ENCODE measurements at places on chromosomes 12 and 14.
A peak's percentile ranks its signal among the peaks of the same experiment; 100 is the strongest.

GRCh38 chr12:14167005-14167628 is 185.7 kb upstream of the GRIN2B start:
- DNase-seq: peak; percentile 23

DNA sequence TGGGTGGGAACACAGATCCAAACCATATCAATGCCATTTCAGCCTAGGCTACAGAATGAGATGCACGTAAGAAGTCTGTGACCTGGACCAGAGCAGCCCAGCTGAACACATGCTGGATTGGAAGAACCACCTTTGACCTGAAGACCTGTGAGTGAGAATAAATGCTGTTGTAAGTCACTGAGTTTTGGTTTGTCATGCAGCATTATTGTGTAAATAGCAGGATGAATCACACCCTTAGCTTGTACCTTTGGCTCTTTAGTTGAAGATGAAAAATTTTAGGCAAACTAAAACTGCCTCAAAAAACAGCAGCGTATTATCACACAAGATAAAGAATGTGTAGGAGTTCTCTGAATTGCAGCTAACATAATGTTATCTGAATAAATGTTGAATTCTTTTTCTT is 199.4 kb upstream of the LRIG3 start:
- no peak for DNase-seq

- DNase-seq: no peak
Observed at GRCh38 chr12:53482626-53483168, 16.6 kb downstream of the MAP3K12 start.

DNA sequence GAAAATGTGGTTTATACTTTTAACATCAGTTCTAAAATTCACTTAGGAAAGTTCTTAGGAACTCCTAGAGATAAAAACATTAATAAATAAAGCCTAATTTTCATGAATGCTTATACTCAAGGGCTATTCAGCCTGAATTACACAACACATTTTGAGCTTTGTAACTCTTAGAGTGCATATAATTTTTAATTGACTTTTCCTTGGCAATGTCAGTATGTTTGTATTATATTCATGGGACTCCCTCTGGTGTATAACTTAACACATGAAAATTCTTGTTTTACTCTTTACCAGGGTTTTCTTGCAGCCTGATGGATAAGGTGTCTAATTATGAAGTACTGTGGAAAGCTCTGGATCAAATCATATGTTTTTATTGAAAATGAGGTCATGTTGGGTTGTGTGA is 150.6 kb upstream of the HMGA2 start:
- DNase-seq: no peak

GRCh38 chr14:104556256-104557021 is 23.1 kb upstream of the C14orf180 start:
- no peak for DNase-seq

DNA sequence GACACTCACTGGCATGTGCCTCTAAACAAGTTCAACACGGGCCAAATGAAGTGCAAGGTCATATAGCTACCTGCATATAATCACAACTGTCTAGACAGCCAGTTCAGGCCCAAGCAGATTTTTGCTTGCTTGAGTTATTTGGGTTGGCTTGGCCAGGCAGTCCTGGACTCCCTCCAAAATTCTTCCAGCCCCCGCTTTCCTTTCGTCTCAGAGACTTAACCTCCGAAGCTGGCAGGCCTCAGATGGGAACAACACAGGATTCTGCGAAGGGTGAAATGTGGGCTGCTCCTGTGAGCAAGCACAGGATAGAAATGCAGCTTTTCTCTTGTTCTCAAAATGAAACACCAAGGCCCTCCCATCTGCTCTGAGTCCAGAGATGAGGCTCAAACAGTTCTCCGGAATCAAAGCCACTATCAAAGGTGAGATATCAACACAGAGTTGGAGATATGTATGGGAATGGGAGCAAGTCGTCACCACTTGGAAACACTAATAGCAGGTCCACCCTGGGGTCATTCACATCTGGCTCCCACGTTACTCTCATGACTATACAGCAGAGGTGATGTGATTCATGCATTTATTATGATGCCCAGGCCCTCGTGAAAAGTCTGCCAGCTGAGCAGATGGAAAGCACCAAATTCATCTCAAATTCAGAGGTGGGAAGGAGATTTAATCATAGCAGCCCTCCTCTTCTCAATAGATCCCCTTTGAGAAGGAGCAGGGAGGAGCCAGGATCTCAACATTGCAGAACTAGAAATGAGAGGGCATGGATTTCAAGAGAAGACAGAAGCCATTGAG is 389.8 kb downstream of the NUAK1 start:
- no peak for DNase-seq

DNA sequence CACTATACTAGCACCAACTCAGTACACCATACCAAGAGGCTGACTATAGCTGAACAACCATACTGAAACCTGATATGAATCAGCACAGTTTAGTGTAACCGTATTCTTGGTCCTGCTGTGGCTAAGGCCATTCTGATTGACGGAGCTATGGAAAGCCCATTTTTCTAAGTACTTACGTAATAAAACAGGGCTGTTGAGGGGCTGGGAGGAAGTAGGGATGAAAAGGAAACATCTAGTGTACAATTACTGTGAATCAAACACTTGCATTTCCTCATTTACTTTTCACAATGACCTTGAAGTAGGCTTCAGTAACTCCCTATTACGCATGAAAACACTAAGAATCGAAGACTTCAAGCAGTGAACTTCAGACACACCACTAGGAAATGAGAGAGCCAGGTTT is 198.2 kb downstream of the BTG1 start:
- DNase-seq: no peak

GRCh38 chr12:37666069-37666781 is 650.3 kb upstream of the ALG10B start:
- DNase-seq: no peak

GRCh38 chr14:61691495-61691894 is 3.8 kb upstream of the HIF1A start:
- DNase-seq: no peak

GRCh38 chr12:131087991-131088700 is 134.4 kb downstream of the ADGRD1 start:
- DNase-seq: no peak

GRCh38 chr12:95739561-95740313 is 50.8 kb downstream of the NTN4 start:
- DNase-seq: no peak

GRCh38 chr12:92560713-92561542 is 141.9 kb upstream of the PLEKHG7 start:
- no peak for DNase-seq

- DNase-seq: peak; percentile 38
Observed at GRCh38 chr12:54689034-54689372, 40.8 kb upstream of the DCD start.

- DNase-seq: peak; percentile 20
Observed at GRCh38 chr14:66070542-66071319, 415.4 kb upstream of the CCDC196 start.

GRCh38 chr14:27881646-27882045 is 884.9 kb upstream of the FOXG1 start:
- DNase-seq: no peak

- no peak for DNase-seq
Observed at GRCh38 chr14:30751646-30752416, 122.5 kb upstream of the COCH start.

DNA sequence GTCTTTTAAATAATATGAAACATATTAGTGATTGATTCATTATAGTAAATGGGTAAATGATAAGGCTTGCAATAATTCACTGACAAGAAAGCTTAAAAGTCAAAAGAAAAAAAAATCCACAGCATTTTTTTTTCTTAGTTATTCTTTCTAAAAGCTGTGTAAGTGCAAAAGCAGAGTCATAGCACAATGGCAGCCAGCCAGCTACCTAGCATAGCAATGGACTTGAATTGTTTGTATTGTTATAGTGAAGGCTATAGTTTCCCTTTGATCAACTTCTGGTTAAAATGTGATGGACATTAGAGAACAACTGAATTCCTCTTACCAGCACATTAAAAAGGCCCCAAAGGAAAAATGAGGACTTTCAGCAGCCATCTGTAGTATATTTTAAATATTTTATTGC is 232.1 kb downstream of the NAV3 start:
- peak; percentile 12 for DNase-seq

- no peak for DNase-seq
Observed at GRCh38 chr14:49058511-49058910, 527.7 kb downstream of the RPS29 start.

DNA sequence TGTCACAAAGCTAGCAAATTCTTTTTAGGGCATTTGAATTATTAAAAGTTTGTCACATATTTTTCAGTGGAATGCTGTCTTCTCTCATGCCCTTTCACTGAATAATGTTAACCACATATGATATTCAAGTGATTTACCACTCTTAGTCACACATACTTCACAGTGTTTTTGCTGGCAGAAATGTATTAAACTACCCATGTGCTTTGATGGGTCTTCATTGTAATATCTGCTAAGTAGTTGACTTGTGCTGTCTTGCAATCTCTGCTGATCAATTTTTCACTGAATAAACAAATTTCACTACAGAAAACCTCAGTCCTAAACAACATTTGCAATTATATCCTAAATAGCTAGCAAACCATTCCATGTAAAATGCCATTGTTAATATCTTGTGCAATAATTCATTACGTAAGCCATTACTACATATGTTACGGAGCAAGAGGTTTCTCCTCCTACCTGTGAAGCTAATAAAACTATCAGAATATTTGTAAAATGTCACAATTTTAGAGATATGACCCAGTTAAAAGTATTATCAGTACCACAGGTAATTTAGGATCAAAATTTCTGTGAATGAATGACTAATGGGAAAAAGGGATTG is 64.6 kb upstream of the LMO3 start:
- no peak for DNase-seq

- DNase-seq: no peak
Observed at GRCh38 chr12:84653482-84653881, 259.1 kb downstream of the SLC6A15 start.

DNA sequence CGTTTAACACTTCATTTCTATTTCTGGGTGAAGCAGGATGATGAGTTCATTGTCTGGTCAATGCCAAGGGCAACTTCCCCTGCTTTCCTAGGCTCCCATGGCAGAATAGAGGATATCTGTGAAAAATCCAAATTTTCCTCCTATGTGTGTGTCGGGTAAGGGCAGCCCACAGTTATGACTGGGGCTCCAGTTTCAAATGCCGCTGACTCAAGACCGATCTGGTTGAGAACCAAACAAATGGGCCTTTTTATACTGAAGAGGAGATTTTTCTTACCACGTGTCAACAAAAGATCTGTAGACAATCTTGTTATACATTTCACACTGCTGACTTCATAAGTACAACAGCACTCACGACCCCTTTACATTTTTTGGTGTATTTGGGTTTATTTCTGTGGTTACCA is 120.8 kb downstream of the CHST11 start:
- DNase-seq: no peak

DNA sequence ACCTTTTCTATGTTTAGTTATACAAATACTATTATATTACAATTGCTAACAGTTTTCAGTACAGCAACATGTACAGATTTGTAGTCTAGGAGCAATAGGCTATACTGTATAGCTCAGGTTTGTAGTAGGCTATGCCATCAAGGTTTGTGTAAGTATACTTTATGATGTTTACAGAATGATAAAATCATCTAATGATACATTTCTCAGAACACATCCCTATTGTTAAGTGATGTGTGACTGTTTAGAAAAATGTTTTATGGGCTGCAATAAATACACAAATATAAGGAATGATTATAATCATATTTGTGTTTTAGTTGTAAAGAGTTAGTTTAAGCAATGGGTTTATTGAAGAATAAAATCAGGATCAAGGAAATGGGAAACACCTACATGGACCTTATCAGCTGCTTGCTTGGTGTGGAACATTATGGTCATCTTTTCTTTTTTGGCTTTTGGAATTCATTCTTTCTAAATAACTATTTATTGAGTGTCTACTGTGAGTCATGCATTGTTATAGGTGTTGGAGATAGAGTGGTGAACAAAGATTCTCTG is 24.5 kb upstream of the FBXO33 start:
- no peak for DNase-seq

DNA sequence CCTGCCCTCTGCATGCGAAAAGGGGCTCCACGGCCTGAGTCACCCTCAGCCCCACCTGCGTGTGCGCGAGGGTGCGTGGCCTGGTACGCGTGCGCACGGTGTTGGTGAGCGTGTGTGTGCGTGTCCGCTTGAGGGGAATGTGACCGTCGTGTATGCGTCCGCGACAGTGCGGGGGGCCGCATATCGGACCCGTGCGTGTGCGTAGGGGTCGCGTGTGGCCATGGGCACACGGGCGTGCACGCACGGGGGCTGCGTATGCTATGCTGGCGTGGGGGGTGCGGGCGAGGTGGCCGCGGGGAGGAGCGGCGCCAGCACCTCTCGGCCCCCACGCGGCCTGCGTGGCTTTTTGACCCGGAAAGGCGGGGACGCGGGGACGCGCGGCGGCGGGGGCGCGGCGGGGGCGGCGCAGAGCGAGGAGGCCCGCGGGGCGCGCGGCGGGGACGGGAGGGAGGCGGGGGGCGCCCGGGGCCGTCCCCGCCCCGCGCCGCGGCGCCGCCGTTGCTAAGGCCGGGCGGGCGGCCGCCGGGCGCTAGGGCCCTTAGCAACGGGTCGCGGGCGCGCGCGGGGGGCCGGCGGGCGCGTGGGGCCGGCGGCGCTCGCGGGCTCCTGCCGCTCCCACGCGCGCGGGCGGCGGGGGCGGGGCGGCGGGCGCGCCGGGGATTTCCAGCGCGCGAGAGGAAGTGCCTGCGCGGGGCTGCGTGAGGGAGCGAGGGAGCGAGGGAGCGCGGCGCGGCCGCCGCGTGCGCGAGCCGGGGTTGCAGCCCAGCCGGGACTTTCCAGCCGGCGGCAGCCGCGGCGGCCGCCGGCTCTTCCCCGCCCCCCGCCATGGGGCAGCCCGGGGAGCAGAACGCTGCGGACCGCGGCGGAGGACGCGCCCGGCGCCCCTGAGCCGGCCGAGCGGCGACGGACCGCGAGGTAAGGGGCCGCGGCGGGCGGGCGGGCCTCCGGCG is at the start of gene TRAF3:
Gene TRAF3, plus strand, starts transcription at position 689 of the 950 bp plus-strand sequence. CDS start 92,753 bp downstream, outside the sequence.
- peak; percentile 18 for DNase-seq

- DNase-seq: no peak
Observed at GRCh38 chr12:8941691-8942478, 7.6 kb downstream of the M6PR start.

- DNase-seq: no peak
Observed at GRCh38 chr12:47813511-47814196, 6.0 kb downstream of the HDAC7 start.
